T-cell (primary cell): ENCODE measurements at places on chromosomes 2 and 18. TPM values are rescaled to one million over a fixed set of nuclear protein-coding genes. Genes with fewer than 3 reads are reported as not detected.
A peak's percentile ranks its signal among the peaks of the same experiment; 100 is the strongest.

DNA sequence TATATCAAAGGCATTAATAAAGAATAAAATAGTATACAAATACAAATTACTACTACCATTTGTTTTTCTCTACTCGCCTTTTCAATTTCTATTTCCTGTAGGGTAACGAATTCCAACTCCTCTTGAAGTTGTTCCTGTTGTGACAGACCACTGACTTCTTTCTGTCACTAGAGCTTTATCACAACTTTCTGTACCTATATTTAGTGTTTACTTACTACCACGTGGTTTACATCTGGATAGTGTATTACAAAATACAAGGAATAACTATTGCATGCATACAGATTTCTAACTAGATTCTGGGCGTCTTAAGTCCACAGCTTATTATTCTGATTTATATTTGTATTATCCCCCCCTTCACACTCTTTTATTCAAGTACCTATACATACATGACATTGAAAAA is 22.3 kb downstream of the NBAS start:
- no peak for DNase-seq

Gene SALL3
- total RNA-seq: not detected

GRCh38 chr2:142980246-142981068 is 103.0 kb downstream of the KYNU start:
- no peak for DNase-seq

GRCh38 chr18:56947236-56947635 is 199.7 kb upstream of the BOD1L2 start:
- no peak for DNase-seq

Gene SCYGR4
- not detected for total RNA-seq

Gene C2orf72
- total RNA-seq: 0.20 TPM

DNA sequence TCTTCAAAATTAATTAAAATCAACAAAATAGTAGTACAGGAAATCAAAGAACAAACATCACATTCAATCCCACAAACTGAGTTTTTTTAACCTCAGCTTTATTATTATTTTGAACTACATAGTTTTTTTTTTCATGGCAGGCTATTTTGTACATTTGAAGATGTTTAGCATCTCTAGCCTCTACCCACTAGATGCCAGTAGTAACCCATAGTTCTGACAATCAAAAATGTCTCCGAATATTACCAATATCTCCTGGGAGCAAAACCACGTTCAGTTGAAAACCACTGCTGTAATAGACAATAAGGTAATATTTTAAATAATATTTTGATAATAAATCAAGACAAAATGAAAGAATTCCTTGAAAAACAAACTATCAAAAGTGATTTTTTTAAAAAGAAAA is 702.6 kb upstream of the LRRTM1 start:
- DNase-seq: no peak

GRCh38 chr18:28650860-28651259 is 473.9 kb upstream of the CDH2 start:
- no peak for DNase-seq

- no peak for DNase-seq
Measured at GRCh38 chr2:127586136-127586535, 50.7 kb downstream of the MYO7B start.

DNA sequence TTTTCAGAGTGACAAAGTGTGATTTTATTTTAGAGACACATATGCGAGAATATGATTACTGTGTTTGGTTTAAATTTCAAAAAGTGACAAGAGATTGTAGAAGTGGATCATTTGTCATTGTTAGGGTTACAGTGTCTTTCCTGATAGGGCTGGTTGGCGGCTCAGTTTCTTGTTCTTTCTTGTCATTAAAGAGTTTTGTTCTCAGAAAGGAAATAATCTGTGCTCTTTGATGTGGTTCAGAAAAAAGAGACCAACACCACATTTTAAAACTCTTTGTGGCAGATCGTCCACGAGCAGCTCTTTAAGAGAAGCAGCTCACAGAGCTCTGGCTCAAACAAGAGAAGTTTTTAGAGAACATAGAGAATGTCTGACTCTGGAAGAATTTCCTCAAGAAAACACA is 45.6 kb upstream of the ZNF532 start:
- peak; percentile 45 for DNase-seq

Gene CYBRD1
- total RNA-seq: 1.8 TPM

GRCh38 chr2:177024765-177025164 is 187.8 kb upstream of the HNRNPA3 start:
- no peak for DNase-seq

- DNase-seq: peak; percentile 26
Measured at GRCh38 chr2:241298673-241299072, 16.8 kb downstream of the HDLBP start.

Gene PAIP2B
- total RNA-seq: 10.1 TPM

GRCh38 chr18:68735483-68736343 is 20.8 kb upstream of the TMX3 start:
- no peak for DNase-seq

Gene ZSWIM2
- total RNA-seq: not detected

- DNase-seq: no peak
Measured at GRCh38 chr2:125839945-125840344, 816.0 kb upstream of the GYPC start.

GRCh38 chr18:8081872-8082553 is 514.9 kb downstream of the PTPRM start:
- DNase-seq: no peak

DNA sequence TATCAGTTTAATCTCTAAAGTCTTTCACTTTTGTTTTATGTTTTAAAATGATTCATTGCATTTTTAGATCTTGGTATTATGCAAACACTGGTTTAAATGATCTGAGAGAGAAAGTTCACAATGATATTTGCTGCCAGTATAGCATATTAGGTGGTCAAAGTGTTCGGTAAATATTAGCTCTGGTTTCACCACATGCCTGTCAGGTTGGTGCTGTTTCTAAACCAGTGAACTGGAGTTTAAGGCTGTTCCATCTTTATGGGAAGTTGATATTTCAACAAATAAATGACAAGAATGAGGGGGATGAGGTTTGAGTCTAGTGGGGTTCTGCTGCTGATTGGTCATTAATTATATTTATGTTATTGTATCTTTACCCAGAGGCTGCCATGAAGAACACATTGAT is 436.4 kb downstream of the DCDC2C start:
- DNase-seq: no peak

DNA sequence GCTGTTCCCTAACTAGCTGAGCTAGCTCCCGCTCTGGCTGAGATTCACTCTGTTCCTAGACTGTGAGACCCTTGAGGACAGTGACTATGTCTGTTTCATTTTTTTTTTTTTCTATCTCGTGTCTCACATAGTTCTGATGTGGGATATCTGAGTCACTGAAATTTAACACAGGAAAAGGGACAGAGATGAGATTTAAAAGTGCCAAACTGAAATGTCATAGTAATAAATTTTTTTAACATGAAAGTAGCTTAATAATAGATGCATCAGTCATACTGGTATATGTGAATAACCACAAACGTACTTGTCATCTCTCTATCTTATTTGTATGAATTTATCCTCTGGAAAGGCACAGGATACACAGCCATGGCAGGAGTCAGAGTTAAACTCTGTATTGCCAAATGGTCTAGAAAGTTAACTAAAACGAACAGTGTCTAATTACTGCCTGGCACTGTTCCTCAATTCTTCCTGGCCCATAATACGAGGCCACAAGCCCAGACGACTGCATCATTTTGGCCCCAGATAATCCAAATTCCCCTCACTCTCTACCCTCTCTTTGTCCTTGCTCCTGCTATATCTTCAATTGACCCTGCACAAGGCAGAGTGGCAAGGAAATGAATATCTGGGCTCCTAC is 87.5 kb downstream of the SATB2 start:
- DNase-seq: no peak

- no peak for DNase-seq
Measured at GRCh38 chr2:237408335-237409000, 5.5 kb downstream of the COL6A3 start.

Gene RGPD6
- total RNA-seq: 19.0 TPM

DNA sequence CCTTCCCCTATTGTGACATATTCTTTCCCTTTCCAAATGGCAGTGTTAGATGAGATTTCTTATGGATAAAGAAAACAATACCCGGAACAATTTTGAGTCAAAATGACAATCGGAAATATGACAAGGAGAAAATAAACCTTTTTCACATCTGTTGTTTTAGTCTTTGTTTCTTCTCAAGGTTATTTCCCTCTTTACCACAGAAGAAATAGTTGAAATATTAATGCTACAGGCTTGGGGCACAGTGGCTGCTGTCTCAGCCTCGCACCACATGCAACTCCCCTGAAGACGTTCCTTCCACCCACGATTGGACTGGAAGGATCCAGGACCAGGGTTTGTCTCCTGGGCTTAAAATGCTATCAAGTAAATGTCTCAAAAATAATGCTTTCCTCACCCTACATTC is 77.6 kb downstream of the FHOD3 start:
- no peak for DNase-seq

Gene CHRNG
- not detected for total RNA-seq

GRCh38 chr18:68793951-68794350 is 3.9 kb upstream of the CCDC102B start:
- DNase-seq: no peak

DNA sequence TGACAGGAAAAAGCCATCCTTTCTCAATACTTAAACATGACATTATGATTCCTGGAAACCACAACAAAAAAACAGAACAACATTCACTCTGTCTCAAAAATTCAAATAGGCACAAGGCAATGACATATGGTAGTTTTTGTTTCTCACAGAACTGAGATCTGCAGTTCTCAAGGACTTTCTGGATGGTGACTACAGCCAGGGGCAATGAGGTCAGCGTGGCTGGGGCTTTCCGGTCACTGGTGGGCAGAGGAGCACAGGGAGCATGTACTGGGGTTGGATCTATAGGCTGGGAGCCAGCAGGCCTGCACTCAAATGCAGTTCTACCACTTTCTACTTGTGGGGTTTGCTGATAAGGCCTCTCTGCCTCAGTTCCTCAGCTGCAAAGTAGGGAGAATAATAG is 72.0 kb downstream of the CTAGE1 start:
- no peak for DNase-seq

DNA sequence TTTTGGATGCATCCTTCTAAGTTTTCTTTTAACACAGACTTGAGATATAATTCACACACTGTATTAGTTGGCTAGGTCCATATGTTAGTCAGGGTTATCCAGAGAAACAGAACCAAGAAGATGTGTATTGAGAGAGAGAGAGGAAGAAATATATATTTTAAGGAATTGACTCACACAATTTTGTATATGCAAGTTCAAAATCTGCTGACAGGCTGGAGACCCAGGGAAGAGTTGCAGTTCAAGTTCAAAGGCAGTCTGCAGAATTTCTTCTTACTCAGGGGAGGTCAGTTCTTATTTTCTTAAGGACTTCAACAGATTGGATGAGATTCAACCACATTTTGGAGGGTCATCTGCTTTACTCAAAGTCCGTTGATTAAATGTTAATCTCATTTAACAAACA is 23.0 kb upstream of the MRO start:
- no peak for DNase-seq

DNA sequence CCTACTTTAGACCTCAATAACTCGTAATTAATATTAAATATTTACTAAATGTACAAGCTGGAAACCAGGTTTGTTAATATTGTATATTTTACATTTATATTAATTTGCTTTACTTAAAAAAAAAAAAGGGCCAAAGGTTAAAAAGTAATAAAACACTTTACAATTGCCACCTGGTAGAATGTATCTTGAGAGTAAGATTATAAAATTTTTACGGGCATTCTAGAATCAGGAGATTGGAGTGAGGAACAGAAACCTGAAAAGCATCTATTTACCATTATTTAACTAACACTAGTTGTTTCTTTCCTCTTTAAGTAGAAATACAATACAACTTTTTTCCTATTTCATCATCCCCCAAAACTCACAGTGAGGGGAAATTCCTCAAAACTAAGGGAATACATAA is 15.6 kb upstream of the STRN start:
- no peak for DNase-seq

DNA sequence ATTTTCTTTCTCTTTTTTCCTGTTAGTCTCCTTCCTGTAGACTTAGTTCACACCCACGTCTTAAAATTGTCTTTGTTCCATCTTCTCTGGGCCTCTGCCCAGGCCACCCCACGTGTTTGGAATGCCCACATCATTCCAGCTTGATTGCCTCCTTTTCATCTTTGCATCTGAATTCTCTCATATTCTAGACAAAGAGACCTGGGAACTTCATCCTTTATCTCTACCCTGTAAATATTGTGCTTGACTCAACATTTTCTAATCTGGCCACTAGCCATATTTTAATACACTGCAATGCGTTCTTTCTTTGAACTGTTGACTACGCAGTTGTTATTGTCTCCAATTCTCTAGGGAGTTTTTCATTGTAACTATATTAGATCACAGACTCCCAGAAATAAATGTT is 187.5 kb upstream of the NRXN1 start:
- DNase-seq: no peak

DNA sequence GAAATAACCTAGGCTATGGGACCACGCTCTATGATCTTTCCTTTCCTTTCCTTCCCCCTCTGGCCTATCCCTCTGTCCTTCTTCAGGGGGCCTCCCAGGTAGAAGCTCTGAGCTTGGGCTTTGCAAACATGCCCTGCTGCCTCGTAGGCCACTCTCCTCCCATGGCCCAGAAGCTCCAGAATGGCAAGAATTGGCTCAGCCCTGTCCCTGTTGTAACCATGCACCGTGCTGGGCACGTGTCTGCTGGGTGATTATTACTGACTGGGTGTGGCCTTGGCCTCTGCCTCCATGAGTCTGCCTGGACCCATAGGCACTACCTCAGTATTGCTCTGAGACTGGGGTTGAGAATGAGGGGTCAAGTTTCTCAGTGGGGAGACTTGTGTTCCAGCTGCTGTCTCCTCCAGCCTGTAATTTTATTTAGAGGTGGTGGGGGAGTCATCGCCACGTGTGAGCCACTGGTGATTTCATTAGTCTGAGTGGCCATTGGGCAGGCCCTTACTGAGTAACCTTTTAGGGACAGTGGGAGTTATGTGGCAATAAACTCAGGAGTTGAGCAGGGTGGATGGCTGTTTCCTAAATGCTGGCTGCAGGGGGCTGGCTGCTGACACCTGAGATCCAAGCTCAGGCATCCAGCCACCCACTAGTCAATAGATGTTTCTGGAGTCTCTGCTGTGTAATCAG is 157.9 kb downstream of the CLIP4 start:
- no peak for DNase-seq

DNA sequence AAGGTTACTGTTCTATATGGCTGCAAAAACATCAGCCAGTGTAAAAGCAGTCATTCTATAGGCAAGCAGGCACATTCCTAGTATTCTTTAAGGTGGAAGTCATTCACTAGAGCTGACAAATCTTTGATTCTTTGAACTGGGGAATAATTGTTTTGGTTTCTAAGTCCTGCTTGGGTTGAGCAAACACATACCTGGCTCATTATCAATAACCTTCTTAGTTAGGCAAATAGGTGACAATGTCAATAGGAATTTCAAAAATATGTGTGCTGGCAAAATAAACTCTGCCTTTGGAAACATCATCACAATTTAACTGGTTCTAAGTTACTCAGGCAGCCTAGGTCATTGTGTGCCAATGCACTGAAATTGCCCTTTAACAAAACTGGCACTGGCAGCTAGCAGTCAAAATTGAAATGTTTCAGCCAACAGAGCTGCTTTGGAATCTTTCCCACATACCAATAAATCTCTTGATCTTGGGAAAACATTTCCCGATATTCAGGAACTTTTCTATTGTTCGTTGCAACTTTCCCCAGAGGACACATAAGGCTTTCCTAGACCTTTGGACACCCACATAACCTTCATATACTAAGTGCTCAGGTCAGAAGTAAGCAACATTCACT is 402.0 kb upstream of the MMADHC start:
- DNase-seq: no peak
